ENCODE measurements at places on chromosomes 13 and 19. TPM values are rescaled to one million over a fixed set of nuclear protein-coding genes. Genes with fewer than 3 reads are reported as not detected.

Gene FOXA3
- not detected for total RNA-seq

Gene OVOL3
- not detected for total RNA-seq

Gene SOX1
- not detected for total RNA-seq

DNA sequence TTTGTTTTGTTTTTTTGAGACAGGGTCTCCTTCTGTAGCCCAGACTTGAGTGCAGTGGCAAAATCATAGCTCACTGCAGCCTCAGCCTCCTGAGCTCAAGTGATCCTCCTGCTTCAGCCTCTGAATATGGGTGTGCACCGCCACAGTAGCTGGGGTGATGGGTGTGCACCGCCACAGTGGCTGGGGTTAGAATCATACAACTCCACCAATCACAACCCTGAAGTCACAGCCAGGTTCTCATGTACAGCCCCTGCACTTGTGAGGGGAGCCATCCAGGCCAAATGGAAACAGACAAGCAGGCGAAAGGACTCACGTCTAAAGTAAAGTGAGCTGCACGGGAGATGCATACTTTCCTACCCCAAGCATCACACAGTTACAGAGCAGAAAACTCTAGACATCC is 63.1 kb upstream of the RANBP3 start:
- no peak for DNase-seq

DNA sequence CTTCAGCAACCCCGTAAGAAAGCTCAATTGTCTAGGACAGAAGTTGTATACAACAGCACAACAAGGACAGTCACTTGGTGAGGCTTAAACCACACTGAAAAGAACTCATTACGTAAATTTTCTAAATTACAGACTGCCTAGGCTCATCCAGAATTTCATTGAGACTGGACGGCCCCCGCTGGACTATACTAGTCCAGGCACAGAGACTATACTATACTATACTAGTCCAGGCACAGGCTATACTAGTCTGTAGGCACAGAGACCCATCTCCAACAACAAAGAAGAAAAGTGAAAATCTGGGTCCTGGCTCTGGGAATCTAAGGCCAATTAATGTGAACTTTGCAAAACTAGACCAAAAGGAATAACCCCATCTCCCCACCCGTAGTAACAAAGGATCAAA is 700 bp downstream of the ZNF816 start:
- no peak for DNase-seq

- DNase-seq = no peak
Measured at GRCh38 chr19:5114727-5115126, 145.8 kb downstream of the KDM4B start.
